ENCODE measurements at places on chromosomes 7 and 10. TPM values are rescaled to one million over a fixed set of nuclear protein-coding genes. Genes with fewer than 3 reads are reported as not detected.

DNA sequence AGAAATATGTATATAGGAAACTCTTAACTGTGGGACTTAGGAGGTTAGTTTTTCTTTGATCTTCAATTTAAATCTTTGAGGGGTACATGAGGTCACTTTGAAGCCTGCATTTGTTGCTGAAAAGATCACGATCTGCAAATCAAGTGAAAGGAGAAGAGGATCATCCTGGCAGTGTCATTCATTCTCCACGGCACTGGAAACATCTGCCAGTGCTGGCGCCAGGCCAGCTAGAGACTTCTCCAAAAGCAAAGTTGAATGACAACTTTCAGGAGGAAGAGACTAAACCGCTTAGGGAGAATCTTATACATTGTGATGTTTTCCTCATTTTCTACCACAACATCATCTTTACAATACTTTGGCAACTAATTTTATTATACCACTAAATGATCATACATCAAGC is 42.5 kb downstream of the MRC1 start:
- no peak for ATAC-seq

GRCh38 chr10:74883428-74883827 is 57.0 kb downstream of the KAT6B start:
- no peak for ATAC-seq

GRCh38 chr7:2860627-2861133 is 16.6 kb upstream of the GNA12 start:
- peak; percentile 49 for ATAC-seq

- no peak for ATAC-seq
Measured at GRCh38 chr7:117381362-117381761, 45.9 kb downstream of the ASZ1 start.

GRCh38 chr10:93741367-93741766 is 16.4 kb upstream of the LGI1 start:
- no peak for ATAC-seq

DNA sequence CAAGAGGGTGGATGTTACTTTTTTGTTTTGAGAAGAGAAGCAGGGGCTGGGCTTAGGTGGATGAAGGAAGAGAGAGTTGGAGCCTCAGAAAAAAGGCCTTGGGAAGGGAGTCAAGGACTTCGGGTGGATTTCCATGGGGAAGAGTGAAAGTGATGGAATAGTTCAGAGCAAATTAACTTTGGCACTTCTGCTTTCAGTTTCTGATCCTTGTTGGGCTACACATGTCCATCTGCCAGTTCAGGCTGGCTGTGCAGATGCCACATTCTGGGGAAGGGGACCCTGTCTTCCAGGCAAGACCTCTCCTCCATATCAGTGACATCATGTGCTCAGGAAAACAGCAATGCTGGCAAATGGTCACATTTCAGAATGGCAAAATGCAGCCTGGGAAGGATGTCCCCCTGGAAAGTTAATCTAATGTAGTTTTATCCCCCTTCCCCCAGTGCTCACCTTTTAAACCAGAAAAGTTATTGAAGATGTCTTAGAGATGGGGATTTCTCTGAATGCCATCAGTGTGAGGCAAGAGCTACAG is 86.0 kb downstream of the WDFY4 start:
- no peak for ATAC-seq

DNA sequence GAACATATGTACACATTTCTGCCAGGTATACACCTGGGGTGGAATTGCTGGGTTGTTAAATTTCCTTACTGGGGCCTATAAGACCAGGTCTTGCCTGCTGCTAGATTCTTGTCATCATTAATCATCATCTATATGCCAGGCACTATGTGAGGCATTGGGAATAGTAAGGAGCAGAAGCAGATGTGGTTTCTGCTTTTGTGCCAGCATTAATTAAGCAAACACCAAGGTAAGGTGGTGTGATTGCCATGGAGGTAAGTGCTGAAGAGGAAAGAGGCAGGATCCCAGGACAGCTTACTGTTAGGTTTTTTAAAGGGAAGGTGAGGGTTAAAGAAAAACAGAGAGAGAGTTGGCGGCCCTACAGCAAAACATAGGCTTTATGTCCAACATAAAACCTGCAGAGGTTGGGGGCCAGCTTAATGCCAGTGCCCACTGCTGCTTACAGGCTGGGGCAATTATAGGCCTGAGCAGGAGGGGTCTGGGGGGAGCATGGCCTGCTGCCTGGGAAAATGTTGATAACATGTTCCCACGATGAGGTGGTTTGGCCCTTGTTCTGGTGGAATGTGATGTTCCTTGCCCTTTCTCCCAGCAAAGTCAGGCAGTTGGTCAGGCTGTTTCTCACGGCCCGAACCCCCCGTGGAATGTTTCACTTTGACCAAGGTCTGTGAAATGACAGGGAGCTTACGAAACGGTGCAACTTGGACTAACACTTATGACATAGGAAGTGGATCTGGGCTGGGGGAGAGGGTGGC is 93.9 kb downstream of the RBM20 start:
- ATAC-seq = no peak

GRCh38 chr7:102973096-102973802 is 60.4 kb downstream of the LRRC17 start:
- ATAC-seq = no peak

DNA sequence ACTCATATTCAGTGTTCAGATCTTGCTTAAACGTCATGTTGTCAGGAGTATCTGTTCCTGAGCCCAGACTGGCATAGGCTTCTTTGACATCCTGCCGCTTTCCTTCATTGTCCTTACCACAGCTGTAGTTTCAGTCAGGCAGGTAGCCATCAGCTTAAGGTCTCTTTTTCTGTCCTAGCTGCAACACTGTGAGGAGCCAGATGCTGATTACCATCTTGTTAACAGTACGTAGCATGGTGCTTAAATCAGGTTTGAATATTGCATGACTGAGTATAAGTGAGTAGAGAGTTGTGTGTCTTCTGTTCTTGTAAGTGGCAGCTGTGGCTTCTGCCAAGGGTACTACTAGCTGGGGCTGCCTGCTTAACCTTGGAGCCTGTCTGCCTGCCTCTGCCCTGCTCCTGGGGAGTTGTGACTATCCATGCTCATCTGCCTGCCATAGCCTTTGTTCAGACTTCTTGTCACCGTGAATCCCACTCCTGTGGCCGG is 92.6 kb downstream of the MAPK8 start:
- ATAC-seq = peak; percentile 68

GRCh38 chr10:62818426-62819011 is 2.4 kb upstream of the EGR2 start:
- ATAC-seq = no peak

- no peak for ATAC-seq
Measured at GRCh38 chr10:127331696-127332095, 135.3 kb upstream of the INSYN2A start.

DNA sequence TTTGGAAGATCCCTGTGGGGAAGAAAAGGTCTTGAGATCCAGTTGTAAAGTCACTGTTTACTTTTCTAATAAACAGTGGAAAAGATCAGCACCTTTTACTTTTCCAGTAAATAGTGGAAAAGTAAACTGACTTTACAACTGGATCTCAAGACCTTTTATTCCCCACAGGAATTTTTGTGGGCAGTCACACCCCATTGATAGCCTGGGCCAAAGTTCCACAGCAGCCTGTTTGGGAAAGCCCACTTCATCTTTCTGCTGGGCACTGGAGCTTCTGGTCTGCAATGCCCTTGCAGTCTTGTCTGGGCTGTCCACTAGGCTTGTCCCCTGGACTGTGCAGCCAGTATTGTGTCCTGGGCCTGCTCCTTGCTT is 50.2 kb downstream of the ADCY1 start:
- ATAC-seq = no peak

- ATAC-seq = no peak
Measured at GRCh38 chr7:68692511-68692910, 905.8 kb upstream of the AUTS2 start.

Gene GPER1
- total RNA-seq = 0.58 TPM

Gene GIMAP6
- total RNA-seq = 1.0 TPM

Gene CTNNA3
- 1.2 TPM for total RNA-seq

Gene CRHR2
- 1.2 TPM for total RNA-seq

Gene PNLIPRP1
- 0.63 TPM for total RNA-seq

All from motor neuron (in vitro differentiated cells).